Temporal lobe (tissue), 4 donors: ENCODE measurements at places on chromosomes 6 and 20. TPM values are rescaled to one million over a fixed set of nuclear protein-coding genes. Genes with fewer than 3 reads are reported as not detected.

Gene CPXM1
- 10.1 TPM for total RNA-seq

Gene SCGN
- 30.7 TPM for total RNA-seq

Gene RIPOR2
- 21.4 TPM for total RNA-seq

Gene IL20RA
- 0.25 TPM for total RNA-seq

Gene EEF1E1
- 19.9 TPM for total RNA-seq

Gene PPP1R3G
- total RNA-seq: 1.5 TPM

Gene SRPK1
- 82.4 TPM for total RNA-seq

Gene KIFC1
- 1.7 TPM for total RNA-seq

Gene FRK
- total RNA-seq: 0.49 TPM

Gene L3MBTL3
- total RNA-seq: 34.9 TPM

Gene SAMD3
- total RNA-seq: 6.1 TPM

Gene CLVS2
- 43.3 TPM for total RNA-seq

Gene BTBD3
- 25.6 TPM for total RNA-seq

Gene TAF4
- total RNA-seq: 8.9 TPM

Gene KIF6
- 0.98 TPM for total RNA-seq

Gene PRDM13
- total RNA-seq: not detected

Gene COL12A1
- 28.3 TPM for total RNA-seq

Gene PCED1A
- total RNA-seq: 17.2 TPM
